ENCODE measurements at places on chromosomes 3 and 15.

GRCh38 chr15:68934341-68934740 is 4.0 kb downstream of the SPESP1 start:
- DNase-seq: no peak

DNA sequence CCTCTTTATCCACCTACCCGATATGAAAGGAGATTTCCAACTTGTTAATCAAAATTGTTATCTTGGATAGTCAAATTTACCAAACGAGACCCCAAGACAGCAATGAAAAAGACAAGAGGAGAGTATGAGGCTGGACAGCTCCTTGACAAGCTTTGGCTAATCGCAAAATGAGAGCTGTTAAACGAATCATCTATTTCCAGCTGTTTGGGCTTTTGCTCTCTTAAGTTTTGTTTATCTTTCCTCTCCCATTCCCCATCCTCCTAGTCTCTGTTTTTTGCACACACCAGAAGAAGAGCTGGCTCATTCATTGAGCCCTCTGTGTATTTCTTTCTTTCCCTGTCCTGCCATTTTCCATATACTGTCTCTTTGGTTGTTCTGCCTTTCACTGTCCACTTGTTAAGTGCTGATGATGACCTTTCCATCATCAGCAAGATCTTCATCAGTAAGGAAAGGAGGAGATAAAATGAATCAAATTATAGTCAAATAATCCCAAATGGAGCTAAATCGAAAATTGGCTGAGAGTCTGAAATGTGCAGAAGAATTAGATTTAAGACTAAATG is 161.6 kb downstream of the SLC9A9 start:
- DNase-seq: no peak

DNA sequence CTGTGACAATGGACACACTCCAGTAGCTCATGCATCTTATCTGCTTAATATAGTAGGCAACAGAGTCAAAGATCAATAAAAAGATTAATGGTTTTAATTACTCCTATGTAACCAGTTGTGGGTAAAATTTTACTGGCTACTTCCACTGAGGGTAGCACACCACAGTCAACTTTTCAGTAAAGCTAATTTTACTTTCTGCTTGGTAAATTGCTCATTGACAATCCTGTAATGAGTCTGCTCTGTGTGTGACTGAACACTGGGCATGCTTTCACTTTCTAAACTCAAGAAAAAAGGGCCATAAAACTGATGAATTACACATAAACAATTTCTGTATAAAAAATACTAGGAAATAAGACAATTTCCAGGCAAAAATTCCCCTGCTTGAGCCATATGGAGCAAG is 838.3 kb downstream of the VGLL3 start:
- DNase-seq: no peak

GRCh38 chr3:146929696-146930095 is 324.6 kb upstream of the PLSCR5 start:
- no peak for DNase-seq

GRCh38 chr3:70973558-70973957 is 610.0 kb downstream of the FOXP1 start:
- peak; percentile 69 for DNase-seq

DNA sequence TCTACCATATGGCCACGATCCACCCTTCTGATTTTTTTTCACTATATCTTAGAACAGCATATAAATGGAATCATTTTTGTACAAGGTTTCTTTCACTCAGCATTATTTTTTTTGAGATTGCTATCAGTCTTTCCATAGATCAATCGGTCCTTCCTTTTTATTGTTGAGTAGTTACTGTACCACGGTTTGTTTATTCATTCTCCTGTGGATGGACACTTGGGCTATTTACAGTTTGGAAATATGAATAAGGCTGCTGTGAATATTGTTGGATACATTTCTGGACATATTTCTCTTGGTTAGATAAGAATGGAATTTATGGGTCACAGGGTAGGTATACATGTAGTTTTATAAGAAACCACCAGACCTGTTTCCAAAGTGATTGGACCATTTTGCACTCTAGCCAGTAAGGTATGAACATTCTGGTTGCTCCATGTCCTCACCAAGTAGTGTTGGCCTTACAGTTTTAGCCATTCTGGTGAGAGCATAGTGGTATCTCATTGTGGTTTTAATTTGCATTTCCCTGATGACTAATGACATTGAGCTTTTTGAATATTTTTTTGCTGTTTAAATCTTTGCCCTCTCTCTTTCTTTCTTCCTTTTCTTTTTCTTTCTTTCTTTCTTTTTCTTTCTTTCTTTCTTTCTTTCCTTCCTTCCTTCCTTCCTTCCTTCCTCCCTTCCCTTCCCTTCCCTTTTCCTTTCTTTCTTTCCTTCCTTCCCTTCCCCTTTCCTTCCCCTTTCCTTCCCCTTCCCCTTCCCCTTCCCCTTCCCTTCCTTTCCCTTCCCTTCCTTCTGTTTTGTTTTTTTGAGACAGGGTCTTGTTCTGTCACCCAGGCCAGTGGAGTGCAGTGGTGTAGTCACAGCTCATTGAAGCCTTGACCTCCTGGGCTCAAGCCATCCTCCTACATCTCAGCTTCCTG is 49.2 kb downstream of the LRRK1 start:
- no peak for DNase-seq

- no peak for DNase-seq
Measured at GRCh38 chr15:71784719-71785118, 25.6 kb upstream of the NR2E3 start.

GRCh38 chr3:86930181-86930580 is 60.8 kb downstream of the VGLL3 start:
- no peak for DNase-seq

DNA sequence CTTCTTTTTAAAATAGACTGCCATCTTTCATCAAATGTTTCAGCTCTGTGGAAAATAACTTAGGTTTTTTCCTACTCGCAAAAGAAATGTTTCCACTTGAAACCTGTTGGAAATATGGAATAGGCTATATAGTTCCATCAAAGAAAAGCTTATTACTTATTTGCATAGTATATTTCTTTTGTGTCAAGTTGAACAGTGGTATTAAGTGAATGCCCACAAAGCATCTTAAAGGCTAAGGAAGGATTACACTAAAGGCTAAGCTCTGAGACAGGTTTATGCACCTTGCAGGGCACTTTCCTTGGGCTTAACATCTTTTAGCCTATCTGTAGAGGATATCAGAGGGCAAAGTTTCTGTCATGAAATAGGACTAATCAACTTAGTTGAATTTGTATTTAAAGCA is at the start of gene SAMD7:
TSS of gene SAMD7 (plus strand) at position 301 of the 400 bp plus-strand sequence. CDS start 7,927 bp downstream, outside the sequence.
- DNase-seq: no peak

DNA sequence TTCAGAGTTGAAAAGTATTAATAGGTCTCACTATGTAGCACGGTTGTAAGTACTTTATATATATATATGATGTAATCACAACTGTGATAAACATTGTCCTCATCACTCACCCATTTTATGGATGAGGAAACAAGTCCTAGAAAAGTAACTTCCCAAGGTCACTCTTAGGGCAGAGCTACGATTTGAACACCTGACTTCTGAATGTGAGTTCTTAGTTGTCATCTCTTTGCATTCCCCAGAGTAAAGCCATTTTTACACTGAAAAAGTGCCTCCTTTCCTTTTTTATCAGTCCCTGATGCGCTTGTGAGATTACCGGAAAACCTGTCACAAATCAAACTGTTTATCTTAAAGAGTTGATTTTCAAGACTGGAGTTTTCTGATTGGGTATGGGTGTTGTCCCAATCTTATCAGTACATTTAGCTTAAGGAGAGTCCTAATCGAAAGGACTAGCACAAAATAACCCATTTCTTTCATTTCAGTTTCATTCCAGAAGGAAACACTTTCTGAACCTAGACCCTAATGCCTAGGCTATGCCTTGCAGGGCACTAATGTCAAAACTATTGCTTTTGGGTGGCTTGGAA is 2.3 kb upstream of the EDEM1 start:
- DNase-seq: no peak

GRCh38 chr15:74302821-74303359 is 64.6 kb downstream of the CYP11A1 start:
- peak; percentile 24 for DNase-seq

GRCh38 chr3:3065876-3066275 is 44.3 kb downstream of the IL5RA start:
- DNase-seq: no peak

DNA sequence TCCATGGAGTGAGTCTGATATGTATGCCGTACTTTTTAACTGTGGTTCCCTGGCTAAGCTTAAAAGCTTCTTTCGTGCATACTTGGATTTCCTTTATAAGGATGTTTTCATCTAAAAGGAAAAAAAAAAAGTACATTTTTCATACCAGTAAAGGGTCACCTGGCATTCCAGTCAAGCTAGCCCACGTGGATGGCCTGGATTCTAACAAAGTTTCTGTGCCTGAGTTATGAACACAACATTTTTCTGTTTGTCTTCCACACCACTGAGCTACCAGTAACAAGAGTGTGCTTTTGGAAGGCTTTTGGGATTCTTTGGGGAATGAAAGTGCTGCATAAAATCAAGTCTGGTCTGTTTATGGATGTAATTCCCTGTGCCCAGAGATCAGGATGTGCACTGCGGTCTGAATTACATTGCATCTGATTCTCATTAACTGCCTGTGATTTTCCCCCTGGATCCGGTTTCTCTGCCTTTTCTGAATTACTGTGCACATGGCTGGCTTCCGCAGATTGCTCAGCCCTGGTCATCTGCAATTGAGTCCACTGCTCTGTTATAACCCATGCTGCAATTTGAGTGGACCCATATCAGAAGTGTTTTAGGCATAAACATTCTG is 38.2 kb upstream of the MAGI1 start:
- no peak for DNase-seq

DNA sequence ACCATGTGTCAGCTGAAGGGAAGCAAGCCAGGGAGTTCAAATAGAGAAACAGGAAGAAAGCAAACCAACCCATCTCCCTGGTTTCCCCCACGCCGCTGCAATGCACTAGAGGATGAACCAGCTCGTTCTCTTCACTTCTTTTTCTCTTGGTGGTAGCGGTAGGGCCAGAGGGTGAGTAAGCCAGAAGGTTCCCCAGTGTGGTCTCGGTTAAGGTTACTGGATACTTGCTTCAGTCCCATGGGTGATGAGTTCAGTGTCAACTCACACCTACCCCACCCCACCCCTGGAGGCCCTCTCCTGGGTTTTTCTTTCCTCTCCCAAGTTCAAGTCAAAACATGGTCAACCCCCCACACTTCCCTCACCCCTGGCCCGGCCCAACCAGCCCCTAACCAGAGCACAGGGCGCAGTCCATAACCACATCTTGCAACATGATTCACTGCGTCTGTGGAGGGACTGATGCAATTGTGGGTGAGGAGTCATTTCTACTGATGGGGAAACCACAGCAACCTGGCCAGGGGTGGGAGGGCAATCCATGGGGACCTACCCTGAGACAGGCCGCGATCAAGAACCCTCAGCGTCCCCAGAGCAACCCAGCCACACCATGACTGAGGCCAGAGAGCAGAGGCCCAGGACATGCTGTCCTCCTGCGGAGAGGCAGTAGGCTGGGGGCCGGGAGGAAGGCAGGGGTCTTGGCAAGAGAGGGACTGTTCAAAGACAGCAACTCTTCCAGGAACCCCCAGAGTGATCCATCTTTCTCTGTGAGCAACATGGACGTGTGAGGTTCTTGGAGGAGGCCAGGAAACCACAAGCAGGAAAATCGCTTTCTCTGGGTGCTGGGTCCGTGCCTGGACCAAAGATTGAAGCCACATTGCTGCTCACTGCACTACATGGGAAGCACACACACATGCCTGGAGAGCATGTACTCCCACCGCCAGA is 276.6 kb downstream of the UACA start:
- DNase-seq: peak; percentile 93

All from suppressor macrophage treated with lipopolysaccharide for 1 hour (primary cell).